Non-pigmented ciliary epithelial cell (primary cell): ENCODE measurements at places on chromosomes 1 and 21.

DNA sequence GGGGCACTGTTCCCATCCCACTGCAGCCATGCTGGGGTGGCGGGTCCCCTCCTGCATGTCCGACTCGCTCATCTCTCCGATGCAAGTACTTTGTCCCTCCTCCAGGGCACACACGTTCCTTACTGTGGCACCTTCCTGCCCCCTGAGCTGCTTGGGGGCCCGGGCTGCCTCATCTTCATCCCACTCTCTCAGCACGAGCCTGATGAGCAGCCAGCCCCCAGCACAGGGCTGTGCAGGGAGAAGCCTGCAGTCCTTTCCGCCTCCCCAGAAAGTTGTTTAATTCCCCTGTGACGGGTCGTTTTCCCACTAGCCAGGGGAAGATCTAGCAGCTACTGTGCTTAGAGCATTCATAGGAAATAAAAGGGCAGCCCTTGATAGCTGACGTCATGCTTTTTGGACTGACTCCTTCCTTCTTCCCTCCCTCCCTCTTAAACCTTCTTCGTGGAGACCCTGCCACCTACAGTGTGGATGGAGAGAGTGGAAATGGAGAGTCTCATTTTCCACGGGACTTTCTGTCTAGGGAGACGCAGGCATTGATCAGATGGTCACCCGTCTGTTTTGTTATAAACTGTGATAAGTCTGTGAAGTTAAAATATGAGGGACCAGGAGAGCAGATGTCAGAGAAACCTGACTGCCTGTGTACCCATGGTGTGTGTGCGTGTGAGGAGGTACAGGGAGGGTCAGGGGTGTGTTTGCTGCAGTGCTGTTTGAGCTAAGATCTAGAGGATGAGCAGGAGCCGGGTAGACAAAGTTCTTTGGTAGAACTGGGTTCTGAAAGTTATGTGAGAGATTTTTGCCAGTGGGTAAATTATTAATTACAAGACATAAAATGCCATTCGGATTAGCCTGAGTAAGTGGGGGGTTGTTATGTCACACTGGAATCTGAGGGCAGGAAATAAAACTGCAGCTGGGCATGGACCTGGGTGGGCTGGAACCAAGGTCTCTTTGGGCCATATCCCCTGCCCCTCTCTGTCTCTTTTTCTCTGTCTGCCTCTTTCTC is 34.3 kb downstream of the GPR137B start:
- DNase-seq: no peak

- no peak for DNase-seq
Measured at GRCh38 chr1:81032973-81033425, 767.7 kb upstream of the ADGRL2 start.

DNA sequence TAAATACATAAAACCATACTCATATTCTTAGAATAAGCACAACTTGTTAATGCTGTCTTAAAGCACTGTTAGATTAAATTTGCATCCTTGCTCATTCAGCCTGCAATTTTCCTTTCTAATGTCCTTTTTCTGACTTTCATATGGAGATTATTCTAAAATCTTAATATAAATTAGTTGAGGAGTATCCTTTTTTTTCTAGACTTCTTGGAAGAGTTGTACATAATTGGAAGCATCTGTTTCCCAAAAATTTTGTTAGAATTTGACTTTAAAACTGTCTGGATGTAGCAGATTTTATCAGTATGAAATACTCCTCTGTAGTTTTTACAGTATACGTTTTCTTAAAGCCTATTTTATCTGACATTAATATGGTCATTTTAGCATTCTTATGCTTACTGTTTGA is 9.7 kb downstream of the KIFAP3 start:
- DNase-seq: no peak

DNA sequence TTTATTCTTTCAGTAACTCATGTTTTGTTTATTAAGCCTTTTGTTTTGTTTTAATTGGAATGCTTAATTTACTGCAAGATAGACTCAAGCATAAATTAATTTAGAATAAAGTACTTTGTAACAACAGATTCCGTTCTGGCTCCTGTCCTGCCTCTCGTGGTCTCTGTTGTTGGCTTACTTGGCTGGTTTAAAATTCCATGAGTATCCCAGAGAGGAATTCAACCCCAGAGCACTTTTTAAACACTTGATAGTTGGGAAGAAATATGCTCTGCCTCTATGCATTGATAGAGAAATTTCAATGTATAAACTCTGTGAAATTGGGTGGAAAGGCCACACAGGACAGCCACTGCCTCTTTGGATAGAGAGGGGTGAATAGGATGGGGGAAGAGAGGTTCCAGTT is 89.7 kb downstream of the ATP5PO start:
- DNase-seq: peak; percentile 38

GRCh38 chr1:200183637-200184036 is 156.1 kb downstream of the NR5A2 start:
- no peak for DNase-seq

DNA sequence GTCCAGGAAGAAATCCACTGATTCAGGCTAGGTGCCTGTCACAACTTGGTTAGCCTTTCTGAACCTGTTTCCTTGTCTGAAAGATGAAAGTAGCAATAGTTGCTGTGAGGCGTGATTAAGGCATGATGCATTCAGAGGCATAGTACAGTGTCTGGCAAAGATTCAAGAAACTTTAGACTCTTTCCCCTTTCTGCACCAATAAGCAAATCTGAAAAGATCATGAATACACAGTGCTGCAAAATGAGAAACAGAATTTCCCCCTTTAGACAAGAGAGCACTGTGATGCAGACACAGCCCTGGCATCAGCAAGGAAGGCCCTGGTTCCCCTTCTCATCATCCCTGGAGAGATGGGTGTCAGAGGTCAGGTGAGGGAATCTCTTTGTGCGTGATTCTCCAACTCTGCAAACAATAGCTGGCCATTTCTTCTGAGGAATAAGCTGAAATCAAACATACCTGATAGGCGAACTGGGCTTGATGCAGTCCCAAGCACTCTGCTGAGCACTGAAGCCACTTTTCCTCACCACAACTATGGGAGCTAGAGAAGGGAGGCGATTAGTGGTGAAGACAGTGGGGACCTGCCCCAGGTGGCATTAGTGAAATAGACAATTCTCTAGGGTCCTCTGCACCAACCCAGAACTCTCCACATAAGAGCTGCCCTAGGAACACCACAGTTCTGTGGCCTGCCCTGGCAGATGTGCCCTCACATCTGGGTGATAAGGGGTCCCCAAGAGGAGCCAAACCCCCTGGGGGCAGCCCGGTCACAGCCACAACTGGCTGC is 41.7 kb downstream of the ITPKB start:
- peak; percentile 79 for DNase-seq

DNA sequence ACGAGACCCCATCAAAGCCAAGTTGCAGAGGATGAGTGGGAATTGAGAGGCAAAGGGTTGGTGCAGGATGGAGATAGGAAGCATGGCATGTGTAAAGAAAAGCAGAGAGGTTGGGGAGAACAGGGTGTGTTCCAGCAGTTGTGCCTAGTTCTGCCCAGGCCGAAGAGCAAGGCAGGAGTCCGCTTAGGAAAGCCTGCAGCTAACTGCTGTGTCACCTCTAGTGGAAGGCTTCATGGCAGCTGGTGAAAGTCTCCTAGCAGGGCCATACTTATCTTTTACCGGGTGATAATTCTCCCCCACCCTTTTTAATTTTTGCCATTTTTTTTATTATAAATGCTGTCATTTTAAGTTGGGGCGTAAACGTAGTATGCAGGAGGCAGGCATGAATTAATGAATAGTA is 93.6 kb downstream of the NFIA start:
- DNase-seq: no peak

GRCh38 chr1:97508653-97509218 is 412.1 kb downstream of the DPYD start:
- DNase-seq: no peak

- peak; percentile 31 for DNase-seq
Measured at GRCh38 chr1:20255666-20256065, 35.0 kb upstream of the VWA5B1 start.

DNA sequence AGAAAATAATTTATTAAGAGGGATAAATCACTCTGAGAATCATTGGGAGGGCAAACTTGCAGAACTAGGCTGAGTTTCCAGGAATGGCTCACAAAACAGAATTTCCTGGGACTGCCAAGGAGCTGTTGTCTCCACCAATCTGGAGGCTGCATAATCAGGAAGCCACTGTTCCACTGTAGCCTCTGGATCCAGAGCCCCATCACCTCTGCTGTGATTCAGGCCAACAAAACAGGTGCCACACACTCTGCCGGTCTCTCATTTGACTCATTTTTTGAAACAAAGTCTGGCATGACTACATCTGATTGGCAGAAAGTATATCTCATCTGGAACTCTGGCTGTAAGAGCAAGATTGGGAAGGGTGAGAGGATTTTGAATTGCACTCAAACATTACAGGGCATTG is 178.9 kb upstream of the C1orf105 start:
- DNase-seq: no peak

DNA sequence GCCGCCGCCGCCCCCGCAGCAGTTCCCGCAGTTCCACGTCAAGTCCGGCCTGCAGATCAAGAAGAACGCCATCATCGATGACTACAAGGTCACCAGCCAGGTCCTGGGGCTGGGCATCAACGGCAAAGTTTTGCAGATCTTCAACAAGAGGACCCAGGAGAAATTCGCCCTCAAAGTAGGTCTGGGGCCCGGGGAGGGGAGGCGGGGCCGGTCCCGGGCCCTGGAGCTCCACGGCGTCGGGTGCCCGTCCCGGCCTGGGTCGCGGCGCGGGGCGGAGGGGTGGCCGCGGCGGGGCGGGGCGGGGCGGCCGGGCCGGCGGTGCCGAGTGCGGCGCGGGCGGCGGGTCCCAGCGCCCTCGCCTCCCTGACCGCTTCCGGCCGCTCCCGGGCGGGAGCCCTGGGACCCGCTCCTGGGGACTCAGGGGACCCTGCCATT is 646 bp downstream of the MAPKAPK2 start:
- DNase-seq: no peak

DNA sequence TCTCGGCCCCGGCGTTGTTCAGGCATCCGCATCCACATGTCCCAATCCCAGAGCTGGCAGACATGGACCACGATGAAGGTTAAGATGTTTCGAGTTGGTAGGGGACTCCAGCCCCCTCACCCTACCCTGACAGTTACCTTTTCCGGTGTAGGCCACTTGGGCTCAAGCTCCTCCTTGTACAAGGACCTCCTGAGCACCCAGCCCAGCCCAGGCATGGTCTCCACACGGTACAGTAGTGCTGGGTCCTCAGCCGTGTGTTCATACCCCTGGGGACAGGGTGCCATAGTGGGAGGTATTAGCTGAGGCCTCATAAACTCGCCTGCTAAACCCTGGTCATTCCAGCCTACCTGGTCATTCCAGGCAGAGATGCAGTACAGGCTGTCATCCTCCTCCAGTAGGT is 6.1 kb downstream of the POMGNT1 start:
- no peak for DNase-seq

DNA sequence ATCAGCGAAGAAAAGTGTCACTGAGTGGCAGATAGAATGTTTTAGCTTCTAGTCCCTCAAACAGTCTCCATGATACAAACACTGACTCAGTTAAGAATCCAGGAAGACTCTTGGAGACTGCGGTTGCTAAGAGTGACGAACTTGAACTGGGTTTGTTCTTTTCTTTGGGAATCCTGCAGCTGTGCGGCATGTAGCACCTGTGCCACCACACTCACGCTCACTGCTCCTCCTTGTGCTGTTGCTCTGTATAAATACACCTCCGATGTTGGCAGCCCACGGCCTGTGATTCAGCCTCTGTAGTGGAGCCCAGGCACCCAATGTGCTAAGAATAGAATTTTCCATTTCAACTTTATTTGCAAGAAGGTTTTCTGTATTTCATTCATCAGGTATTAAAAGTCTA is 5.5 kb upstream of the PPIE start:
- no peak for DNase-seq

GRCh38 chr1:5151511-5151910 is 497.1 kb downstream of the AJAP1 start:
- no peak for DNase-seq

DNA sequence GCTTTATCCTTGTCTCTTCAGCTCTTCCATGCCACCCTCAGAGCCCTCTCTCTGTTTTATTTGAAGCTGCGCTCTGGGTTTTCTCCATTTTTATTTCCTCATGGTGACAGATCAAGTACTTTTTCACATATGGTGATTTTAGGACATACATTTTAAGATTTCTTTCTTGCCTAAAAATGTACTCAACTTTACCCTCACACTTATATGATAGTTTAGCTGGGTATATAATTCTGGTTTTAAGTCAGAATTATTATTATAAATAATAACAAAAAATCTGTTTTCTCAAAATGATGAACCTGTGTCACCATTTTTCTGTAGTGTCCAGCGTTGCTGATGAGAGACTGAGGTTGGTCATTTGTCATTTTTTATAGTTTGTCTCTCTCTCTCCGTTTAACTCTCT is 754 bp upstream of the KRTAP10-5 start:
- no peak for DNase-seq

- DNase-seq: no peak
Measured at GRCh38 chr1:64877598-64877997, 88.8 kb downstream of the JAK1 start.

DNA sequence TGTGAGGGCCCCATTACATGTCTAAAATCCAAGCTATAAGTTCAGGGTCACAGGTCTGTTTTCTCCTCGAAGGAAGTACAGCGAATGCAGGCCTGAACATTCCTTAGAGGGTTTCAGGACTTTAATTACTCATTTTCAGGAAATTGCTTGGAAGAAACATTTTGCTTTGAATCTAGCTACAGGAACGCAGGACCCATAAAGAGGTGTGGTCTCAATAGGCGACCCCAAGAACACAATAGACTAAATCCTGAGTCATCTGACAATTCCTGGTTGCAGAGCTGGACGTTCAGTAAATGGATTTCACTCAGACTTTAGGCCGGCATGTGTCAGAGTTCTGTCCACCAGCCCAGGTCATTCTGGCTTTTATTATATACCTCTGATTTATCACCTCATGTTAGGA is 1.0 kb upstream of the ERG start:
- DNase-seq: no peak

DNA sequence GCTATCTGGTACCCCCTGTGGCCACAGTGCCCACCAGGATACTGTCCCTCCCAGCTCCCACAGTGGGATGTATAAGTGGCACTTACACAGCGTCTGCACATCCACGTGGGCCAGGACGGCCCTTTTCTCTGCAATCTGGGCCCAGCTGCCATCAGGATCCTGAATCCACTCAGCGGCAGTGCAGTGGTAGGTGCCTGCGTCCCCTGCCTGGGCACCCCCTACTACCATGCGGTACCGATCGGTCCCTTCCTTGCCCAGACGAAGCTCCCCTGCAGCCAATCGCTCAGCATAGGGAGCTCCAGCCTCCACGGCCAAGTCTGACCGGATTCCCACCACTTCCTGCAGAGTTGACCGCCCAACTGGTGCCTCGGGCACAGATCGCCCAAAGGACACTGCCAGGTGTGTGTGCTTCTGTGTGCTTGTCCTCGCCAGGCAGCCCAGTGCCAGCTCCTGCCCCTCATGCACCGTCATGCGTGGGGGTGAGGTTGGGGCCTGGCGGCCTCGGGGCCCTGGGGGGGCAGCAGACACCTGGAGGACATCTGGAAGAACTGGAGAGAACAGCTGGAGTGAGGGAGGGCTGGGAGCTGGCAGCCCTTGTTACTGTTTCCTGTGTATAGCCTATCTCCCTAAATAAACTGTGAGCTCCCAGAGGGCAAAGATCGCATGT is 4.7 kb downstream of the IGSF8 start:
- DNase-seq: no peak

GRCh38 chr1:212966616-212967015 is 16.3 kb downstream of the VASH2 start:
- DNase-seq: no peak
